ENCODE measurements at places on chromosomes 7 and 10.

GRCh38 chr10:43570971-43571370 lies 3.4 kb downstream of the ZNF239 start:
- no peak for DNase-seq

- DNase-seq: no peak
Observed at GRCh38 chr7:138223402-138223879, 147.2 kb downstream of the AKR1D1 start.

DNA sequence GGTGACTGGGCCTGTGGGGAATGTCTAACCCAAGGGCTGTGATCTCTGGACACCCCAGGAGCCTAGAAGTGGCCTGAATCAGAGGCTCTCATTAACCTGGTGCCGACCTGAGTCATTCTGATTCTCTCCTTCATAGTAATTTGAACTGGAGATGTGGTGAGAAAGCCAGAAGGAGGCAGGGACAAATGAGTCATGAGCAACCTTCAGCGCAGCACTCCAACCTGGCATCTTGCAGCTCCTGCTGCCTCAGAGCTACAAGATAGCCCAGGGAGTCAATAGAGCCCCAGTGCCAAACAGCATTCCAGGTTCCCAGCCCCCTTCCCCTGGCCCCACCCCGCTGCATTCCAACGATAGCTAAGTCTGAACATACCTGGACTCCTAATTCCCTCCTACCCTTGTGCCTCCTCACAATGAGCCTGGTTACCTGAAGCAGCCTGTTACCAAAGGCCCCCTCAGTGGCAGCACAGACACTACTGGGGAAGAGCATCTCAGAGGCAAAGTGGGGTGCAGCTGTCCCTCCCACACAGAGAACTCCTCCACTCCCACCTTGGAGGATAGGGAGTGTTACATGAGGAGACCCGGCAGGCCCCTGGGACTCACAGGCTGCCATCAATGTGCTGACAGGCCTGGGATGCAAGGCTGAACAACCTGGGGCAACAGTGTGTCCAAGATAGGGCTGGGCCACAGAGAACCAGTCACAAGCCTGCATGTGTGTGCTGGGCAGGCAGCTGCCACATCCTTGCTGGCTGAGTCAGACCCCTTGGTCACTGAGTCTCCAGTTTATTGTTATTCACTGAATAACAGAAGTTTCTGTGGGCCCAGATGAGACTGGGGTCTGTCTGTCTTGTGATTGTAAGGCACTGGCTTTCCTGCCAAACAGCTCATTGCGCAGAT lies 76.8 kb upstream of the LEP start:
- peak; percentile 89 for DNase-seq

GRCh38 chr7:36289833-36290661 lies 99.6 kb upstream of the ANLN start:
- DNase-seq: no peak

GRCh38 chr7:5344342-5344741 lies 61.6 kb downstream of the SLC29A4 start:
- no peak for DNase-seq

DNA sequence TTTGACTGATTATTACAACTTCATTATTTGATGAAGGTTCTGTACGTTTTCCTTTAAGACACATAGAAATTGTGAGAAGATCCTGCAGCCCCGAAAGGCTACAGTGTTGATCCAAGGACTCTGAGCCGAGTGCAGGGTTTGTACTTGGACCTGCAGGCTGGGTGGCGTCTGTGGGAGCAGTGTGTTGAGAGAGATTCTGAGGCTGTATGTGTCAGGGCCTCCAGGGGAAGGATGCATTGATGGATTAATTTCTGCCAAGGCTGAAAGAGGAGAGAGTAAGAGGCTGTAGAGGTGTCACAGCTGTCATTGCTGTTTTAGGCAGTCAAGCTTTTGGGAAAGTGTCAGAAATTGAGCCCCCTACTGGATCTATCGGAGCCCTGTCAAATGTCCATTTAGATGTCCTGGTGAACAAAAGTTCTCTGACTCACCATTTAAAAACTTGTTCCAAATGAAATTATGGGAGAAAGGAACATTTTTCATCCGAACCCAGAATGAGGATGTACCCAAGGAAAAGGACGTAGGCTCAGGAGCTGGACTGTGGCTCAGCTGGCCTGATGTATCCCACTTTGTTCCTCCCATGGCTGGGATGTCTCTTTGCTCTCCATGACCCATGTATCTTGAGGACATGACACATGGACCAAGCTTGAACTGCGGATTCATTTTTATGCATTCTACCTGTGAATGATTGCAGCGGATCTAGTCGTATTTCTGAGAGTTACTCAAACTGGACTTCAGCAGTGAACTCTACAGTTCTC lies 102.2 kb downstream of the TCF7L2 start:
- DNase-seq: peak; percentile 36

- peak; percentile 6 for DNase-seq
Observed at GRCh38 chr7:38007096-38007495, 86.7 kb downstream of the EPDR1 start.

DNA sequence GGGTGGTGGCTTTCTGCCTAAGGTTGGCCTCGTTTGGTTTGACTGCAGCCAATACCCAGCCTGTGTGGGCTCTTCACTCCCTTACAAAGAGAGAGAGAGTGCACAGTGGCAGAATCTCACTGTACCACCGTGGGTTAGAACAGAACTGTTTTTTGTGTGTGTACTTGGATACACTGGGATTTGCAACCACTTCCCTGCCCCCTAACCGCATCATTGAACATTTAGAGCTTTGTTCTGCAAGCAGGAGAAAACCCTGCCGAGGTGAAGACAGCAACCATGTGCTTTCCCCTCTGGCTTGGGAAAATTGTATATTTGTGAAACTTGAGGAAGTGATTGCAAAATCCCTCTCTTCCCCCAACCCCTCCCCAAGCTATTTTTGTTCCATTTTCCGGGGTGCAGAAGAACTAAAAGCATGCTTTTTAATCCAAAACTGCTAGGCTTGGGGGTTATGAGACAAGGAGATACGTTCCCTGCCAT lies 201.2 kb downstream of the TCF7L2 start:
- DNase-seq: no peak

DNA sequence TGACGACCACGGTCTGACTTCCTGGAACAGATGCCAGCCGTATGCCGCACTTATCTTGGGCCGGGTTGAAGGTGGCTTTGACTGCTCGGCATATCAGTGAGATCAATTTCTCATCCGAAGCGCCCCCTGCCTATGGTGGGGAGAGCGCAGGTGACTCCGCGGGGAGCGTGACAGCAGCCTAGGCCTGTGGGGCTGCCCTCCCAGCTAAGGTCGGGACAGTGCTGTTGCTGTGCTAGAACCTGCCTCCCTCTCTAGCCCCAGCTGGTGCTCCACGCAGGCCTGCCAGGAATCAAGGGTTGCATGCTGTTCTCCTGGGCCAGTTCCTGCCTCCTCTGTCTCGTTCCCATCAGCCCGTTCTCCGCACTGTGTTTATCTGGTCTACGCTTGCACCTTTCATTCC lies 49.8 kb downstream of the PODXL start:
- DNase-seq: no peak

DNA sequence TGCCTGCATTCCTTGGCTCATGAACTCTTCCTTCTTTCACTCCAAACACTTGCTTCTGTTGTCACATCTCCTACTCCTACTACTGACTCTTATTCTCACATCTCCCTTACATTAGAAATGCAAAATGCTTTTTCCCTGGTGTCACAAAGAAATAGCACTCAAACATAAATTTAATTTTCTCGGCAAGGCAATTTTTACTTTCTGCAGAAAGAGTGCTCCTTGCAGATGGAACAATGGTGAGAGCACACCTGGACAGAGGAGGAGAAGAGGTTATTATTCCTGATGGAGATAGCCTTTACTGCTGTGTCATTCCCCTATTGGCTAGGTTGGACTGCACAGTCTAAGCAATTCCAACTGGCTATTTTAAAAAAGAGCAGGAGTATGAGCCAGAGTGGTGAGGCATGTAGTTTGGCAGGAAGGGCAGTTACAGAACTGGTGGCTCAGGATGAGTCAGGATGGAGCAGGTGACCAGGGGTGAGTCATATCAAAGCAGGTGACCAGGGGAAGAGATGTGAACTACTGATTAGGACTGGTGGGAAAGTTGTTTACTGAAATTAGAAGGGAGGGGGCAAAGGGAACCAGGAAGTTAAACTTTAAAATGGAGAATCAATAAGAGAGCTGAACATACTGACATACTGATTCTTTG lies 52.9 kb downstream of the CYP2C9 start:
- DNase-seq: peak; percentile 4

- DNase-seq: no peak
Observed at GRCh38 chr10:11326913-11327616, 284.4 kb downstream of the USP6NL start.

GRCh38 chr7:23434147-23434917 lies 36.0 kb downstream of the IGF2BP3 start:
- no peak for DNase-seq

DNA sequence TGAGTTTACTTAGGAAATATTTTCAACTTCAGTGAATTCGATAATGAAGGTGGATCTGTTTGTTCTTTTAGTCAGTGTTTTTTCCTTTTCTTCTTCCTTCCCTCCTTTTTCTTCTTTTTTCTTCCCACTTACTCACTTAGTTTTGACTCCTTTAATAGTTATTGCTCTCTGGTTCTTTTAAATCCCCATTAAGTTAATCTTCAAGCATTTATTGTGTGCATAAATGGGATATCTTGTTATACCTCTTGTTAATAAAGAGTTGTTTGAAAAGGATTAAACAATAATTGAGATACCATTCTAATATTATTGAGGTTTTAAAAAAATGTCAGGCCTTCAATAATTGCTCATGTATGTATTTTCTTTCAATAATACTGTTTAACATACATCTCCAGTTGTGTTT lies 19.5 kb downstream of the STAM start:
- DNase-seq: no peak

GRCh38 chr10:49616421-49617101 lies 2.7 kb downstream of the CHAT start:
- DNase-seq: no peak

DNA sequence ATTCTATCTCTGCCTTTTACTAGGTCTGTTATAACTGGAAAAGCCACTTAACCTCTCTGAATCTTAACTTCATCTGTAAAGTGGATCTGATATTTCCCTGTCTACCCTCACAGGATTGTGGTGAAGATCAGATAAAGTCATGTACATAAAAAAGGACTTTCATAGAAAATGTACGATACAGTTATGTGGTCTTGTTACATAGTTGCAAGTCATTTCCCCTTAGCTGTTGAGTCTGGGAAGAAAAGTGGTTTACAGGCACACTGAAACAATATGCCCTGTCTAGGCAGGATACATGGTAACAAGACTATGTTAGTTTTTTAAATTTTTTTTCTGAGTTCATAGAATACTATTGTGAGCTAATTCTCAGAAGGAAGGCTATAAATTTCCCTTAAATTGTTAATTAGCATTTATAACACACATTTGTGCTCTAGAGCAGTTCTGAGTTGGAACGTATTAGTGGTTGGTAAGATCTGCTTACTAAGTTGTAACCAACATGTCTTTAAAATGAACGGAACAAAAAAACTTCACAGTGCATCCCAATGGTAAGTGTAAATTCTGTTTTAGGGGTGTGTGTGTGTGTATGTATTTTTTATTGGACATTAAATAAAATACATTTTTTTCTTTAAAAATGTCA lies 7.1 kb upstream of the GSTO1 start:
- no peak for DNase-seq

DNA sequence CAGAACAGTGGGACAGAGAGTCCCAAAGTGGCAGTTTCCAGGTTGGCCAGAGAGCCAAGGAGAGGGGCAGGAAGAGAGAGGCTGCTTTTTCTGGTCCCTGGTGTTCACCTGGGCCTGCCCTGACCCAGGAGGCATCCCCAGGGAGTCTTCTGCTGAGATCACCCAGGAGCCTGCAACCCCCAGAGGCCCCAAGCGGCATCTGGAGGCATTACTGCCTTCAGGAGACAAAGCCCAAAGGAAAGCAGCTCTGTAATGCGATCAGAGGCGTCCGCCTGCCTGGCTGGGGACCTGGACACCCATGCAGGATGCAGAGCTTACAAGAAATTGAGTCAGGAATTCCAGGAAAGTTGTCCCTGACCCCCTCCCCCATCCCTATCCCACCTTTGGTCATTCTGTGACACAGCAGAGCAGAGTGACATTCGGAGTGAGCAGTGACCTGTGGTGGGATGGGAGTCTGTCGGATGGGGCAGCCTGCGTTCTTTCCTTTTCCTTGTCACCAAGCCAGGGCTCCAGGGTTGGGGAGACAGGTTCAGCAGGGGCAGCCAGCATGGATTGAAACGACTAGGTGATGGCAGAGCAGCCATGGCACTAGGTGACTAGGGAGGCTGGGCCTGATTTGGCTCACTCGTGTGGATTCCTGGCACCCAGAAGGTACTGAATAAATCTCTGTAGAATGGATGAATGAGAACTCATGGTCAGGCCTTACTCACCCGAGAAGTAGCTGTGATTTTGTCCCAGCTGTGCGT lies 10.4 kb downstream of the UNC5B start:
- DNase-seq: peak; percentile 71

DNA sequence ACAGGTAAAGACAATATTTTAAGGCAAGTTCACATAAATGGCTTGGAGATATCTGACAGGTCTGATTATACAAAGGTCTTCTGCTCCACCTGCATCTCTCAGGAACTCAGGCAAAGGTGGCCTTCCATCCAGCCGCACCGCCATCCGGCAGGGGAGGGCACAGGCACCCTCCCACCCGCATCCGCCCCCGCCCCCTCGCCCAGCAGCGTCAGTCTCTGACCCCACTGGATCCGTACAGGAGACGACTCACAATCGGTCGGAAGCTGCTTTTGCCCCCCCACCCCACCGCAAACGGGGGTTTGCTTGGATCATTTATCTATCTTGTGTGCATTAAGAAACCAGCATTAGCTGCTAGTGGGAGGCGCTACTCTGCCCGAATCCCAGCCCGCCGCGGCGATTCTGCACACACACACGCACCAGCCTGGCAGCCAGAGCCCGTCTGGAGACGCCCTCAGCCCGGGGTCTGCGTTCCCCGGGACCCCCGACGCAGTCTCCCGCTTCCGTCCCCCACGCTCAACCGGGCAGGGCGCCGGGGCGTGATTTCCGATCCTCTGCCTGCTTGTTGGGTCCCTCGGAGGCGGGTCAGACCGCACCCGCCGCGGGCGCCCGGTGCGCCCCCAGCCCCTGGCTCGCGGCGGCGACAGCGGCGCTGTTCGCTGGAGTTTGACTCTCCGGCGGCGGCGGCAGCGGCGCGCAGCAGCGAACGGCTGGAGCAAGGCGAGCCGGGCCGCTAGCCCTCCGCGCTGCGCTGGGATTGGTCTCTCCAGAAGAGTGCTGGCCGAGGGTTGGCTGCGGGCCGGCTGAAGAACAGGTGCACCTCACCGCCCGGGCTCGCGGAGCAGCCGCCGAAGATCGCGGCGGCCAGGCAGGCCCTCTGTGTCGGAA lies 820 bp upstream of the NRG3 start:
- DNase-seq: peak; percentile 86

- DNase-seq: peak; percentile 55
Observed at GRCh38 chr7:2645274-2645868, 13.6 kb downstream of the TTYH3 start.

GRCh38 chr10:86955501-86956194 lies 1.8 kb downstream of the MMRN2 start:
- DNase-seq: no peak

- no peak for DNase-seq
Observed at GRCh38 chr10:92047215-92047614, 123.6 kb downstream of the BTAF1 start.

GRCh38 chr7:64618785-64619456 lies 47.0 kb upstream of the ZNF107 start:
- peak; percentile 34 for DNase-seq

- no peak for DNase-seq
Observed at GRCh38 chr7:135960709-135961451, 16.3 kb downstream of the MTPN start.

- DNase-seq: peak; percentile 62
Observed at GRCh38 chr7:43583424-43584194, 701 bp downstream of the STK17A start.
